ENCODE measurements at places on chromosomes 13 and 19. TPM values are rescaled to one million over a fixed set of nuclear protein-coding genes. Genes with fewer than 3 reads are reported as not detected.

GRCh38 chr13:26867451-26868091 is 107.0 kb upstream of the GPR12 start:
- peak; percentile 45 for DNase-seq
- peaks cover 4% of the 10 kb centered on the region for H3K27me3 ChIP-seq
- no peaks in the 10 kb centered on the region for H3K4me1 ChIP-seq

- H3K4me3 ChIP-seq, result no peak overlapping the region
- H3K27me3 ChIP-seq, result no peaks in the 10 kb centered on the region
- H3K27ac ChIP-seq, result no peak overlapping the region
- DNase-seq, result no peak
- H3K4me1 ChIP-seq, result no peaks in the 10 kb centered on the region
- no peaks in the 10 kb centered on the region for H3K36me3 ChIP-seq
These were observed 177.4 kb upstream of the UBL3 start for GRCh38 chr13:30027569-30028455.

- H3K4me3 ChIP-seq, result no peak overlapping the region
- H3K27me3 ChIP-seq, result no peaks in the 10 kb centered on the region
- peaks cover 15% of the 10 kb centered on the region for H3K4me1 ChIP-seq
These were observed 9.1 kb downstream of the ZNF610 start for GRCh38 chr19:52345162-52345561.

GRCh38 chr13:28744656-28745055 is 25.9 kb upstream of the SLC46A3 start:
- DNase-seq, result no peak
- no peaks in the 10 kb centered on the region for H3K27me3 ChIP-seq
- H3K4me3 ChIP-seq, result no peak overlapping the region
- H3K27ac ChIP-seq, result no peak overlapping the region

GRCh38 chr13:50668049-50668448 is 175.4 kb downstream of the DLEU7 start:
- H3K4me1 ChIP-seq, result no peaks in the 10 kb centered on the region
- no peak for DNase-seq
- no peaks in the 10 kb centered on the region for H3K27me3 ChIP-seq
- no peak overlapping the region for H3K27ac ChIP-seq
- no peak overlapping the region for H3K4me3 ChIP-seq
- no peaks in the 10 kb centered on the region for H3K36me3 ChIP-seq

DNA sequence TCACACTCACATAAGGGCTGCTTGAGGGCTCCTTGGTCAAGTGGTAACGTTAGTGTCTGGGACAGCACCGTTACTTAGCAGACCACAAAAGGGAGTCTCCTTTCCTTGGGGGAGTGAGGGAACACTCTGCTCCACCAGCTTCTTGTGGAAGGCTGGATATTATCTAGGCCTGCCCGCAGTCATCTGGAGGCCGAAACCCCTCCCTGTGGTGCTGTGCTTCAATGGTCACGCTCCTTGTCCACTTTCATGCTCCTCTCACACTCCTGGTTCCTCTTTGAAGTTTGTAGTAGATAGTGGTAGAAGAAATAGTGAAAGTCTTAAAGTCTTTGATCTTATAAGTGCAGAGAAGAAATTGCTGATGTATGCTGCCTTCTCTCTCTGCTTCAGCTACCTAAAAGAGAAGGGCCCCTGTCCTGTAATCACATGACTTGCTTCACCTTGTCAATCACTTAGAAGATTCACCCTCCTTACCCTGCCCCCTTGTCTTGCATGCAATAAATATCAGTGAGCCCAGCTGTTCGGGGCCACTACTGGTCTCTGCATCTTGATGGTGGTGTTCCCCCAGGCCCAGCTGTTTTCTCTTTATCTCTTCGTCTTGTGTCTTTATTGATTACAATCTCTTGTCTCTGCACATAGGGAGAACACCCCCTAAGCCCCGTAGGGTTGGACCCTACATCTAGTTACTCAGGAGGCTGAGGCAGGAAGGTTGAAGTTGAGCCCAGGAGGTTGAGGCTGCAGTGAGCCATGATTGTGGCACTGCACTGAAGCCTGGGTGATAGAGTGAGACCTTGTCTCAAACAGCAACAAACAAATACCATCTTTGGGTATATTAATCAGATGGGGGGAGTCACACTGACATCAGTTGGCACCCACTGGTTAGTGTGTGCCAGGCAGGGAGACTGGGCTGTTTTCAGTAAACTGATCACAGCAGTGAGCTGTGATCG is 11.6 kb upstream of the MZF1 start:
- no peak overlapping the region for H3K4me3 ChIP-seq
- H3K4me1 ChIP-seq, result peaks cover 7% of the 10 kb centered on the region
- H3K27ac ChIP-seq, result peak overlapping the region; percentile 63
- H3K36me3 ChIP-seq, result peaks cover 4% of the 10 kb centered on the region
- H3K27me3 ChIP-seq, result no peaks in the 10 kb centered on the region

- no peaks in the 10 kb centered on the region for H3K27me3 ChIP-seq
- peak; percentile 70 for DNase-seq
- no peak overlapping the region for H3K27ac ChIP-seq
- no peaks in the 10 kb centered on the region for H3K36me3 ChIP-seq
These were observed 9.7 kb upstream of the LENG8 start for GRCh38 chr19:54439174-54439851.

DNA sequence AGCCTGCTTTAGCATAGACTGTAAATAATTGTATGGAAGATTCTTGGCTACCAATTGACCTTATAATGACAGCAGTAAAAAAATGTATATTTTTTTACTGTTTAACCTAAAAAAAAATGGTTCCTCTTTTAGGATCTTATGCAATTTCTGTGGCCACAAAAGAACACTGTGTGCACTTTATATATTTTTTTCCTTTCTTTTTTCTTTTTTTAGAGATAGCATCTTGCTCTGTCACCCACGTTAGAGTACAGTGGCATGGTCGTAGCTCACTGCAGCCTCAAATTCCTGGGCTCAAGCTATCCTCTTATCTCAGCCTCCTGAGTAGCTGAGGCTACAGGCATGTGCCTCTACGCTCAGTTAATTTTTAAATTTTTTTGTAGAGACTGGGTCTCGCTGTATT is 6.1 kb downstream of the FLT3 start:
- H3K4me3 ChIP-seq, result no peak overlapping the region
- no peak overlapping the region for H3K27ac ChIP-seq
- H3K36me3 ChIP-seq, result no peaks in the 10 kb centered on the region
- peaks cover 59% of the 10 kb centered on the region for H3K27me3 ChIP-seq

DNA sequence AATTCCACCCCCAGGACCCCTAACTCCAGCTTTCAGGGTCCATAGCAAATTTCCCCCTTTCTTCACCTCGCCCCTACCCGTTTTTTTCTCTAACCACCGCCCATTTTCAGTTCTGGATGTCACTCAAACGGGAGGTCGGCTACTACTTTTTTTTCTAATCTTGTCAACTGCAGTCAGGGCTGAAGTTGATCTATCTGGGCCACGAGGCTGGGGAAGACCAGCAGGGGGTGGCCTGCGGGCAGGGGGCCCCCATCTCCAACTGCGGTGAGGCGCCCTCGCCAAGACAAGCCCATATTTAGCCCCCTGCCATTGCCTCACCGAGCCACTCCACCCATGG is 748 bp downstream of the LHFPL6 start:
- DNase-seq, result no peak
- H3K27me3 ChIP-seq, result peaks cover 15% of the 10 kb centered on the region

GRCh38 chr19:6274756-6275155 is 5.0 kb downstream of the MLLT1 start:
- H3K27ac ChIP-seq, result peak overlapping the region; percentile 91
- H3K36me3 ChIP-seq, result peaks cover 2% of the 10 kb centered on the region
- no peak overlapping the region for H3K4me3 ChIP-seq
- peaks cover 93% of the 10 kb centered on the region for H3K4me1 ChIP-seq
- no peak for DNase-seq

- peaks cover 55% of the 10 kb centered on the region for H3K27me3 ChIP-seq
- no peaks in the 10 kb centered on the region for H3K36me3 ChIP-seq
- H3K4me1 ChIP-seq, result no peaks in the 10 kb centered on the region
- no peak overlapping the region for H3K27ac ChIP-seq
- H3K4me3 ChIP-seq, result no peak overlapping the region
- DNase-seq, result no peak
These were observed 2.8 kb upstream of the IFNL2 start for GRCh38 chr19:39265321-39265916.

DNA sequence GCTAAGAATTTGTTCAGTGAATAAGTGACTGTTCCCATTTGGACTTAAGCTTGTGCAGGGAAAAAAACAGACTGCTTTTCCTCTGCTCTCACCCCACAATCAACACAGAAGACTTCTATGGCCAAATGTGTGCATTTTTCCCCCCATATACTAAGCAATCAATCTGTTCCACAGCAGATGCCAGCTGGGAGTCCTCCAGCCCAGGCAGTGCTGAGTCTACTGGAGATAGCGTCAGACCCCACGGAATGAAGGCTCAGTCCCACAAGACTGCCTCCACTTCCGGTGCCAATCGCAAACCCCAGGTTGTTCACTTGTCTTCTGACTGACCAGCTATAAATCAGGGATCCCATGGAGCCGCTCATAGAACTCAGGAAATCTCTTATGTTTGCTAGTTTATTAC is 69.5 kb upstream of the ANKRD10 start:
- DNase-seq, result peak; percentile 66
- no peaks in the 10 kb centered on the region for H3K36me3 ChIP-seq
- no peaks in the 10 kb centered on the region for H3K27me3 ChIP-seq
- no peak overlapping the region for H3K4me3 ChIP-seq
- no peaks in the 10 kb centered on the region for H3K4me1 ChIP-seq
- H3K27ac ChIP-seq, result no peak overlapping the region

GRCh38 chr19:45473682-45474605 is 6.1 kb downstream of the FOSB start:
- H3K27ac ChIP-seq, result no peak overlapping the region
- peaks cover 14% of the 10 kb centered on the region for H3K4me1 ChIP-seq
- DNase-seq, result peak; percentile 22
- no peak overlapping the region for H3K4me3 ChIP-seq

DNA sequence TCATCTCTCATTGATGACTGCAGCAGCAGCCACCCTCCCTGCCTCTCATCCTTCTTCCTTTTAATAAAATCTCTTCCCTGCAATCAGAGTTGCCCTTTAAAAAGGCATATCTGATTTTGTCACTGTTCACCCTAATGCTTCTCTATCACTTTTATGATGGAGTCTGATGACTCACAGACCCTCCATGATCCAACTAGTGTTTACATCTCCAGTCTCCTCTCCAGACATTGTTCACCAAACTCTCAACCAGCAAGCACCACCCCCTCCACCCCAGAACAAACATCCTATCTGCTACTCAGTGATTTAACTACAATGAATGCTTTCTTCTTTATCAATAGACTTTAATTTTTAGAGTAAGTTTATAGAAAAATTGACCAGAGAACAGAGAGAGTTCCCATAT is 59.5 kb downstream of the TNFSF11 start:
- no peaks in the 10 kb centered on the region for H3K36me3 ChIP-seq
- DNase-seq, result no peak
- H3K27ac ChIP-seq, result no peak overlapping the region
- no peaks in the 10 kb centered on the region for H3K27me3 ChIP-seq
- H3K4me1 ChIP-seq, result no peaks in the 10 kb centered on the region

DNA sequence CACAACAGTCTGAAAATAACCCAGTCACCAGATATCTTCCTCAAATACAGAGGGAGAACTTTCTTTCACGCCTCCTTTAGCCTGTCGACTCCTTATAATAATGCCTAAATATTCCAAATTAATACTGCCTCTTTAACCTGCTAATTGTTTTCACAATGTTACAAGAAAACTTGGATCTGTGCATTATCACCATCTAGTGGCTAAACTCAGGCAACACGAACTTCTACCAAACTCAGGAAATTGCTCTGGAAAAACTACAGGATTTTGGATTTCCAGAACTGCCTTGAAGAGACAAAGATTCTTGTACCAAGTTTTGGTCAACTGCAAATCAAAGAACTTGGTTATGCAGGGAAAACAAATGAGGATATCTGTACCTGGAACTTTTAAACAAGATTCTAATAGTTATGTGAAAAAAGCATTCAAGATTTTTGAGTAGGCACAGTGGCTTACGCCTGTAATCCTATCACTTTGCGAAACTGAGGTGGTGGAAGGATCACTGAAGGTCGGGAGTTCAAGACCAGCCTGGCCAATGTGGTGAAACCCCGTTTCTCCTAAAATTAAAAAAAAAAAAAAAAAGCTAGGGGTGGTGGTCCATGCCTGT is 10.8 kb downstream of the CLN5 start:
- no peak overlapping the region for H3K4me3 ChIP-seq
- peaks cover 13% of the 10 kb centered on the region for H3K4me1 ChIP-seq
- H3K27me3 ChIP-seq, result no peaks in the 10 kb centered on the region
- DNase-seq, result peak; percentile 28
- peaks cover 22% of the 10 kb centered on the region for H3K36me3 ChIP-seq
- H3K27ac ChIP-seq, result no peak overlapping the region

GRCh38 chr13:51838240-51838846 is 6.6 kb downstream of the TMEM272 start:
- peaks cover 4% of the 10 kb centered on the region for H3K4me1 ChIP-seq
- no peak overlapping the region for H3K4me3 ChIP-seq
- DNase-seq, result peak; percentile 50
- no peaks in the 10 kb centered on the region for H3K36me3 ChIP-seq
- H3K27me3 ChIP-seq, result no peaks in the 10 kb centered on the region

DNA sequence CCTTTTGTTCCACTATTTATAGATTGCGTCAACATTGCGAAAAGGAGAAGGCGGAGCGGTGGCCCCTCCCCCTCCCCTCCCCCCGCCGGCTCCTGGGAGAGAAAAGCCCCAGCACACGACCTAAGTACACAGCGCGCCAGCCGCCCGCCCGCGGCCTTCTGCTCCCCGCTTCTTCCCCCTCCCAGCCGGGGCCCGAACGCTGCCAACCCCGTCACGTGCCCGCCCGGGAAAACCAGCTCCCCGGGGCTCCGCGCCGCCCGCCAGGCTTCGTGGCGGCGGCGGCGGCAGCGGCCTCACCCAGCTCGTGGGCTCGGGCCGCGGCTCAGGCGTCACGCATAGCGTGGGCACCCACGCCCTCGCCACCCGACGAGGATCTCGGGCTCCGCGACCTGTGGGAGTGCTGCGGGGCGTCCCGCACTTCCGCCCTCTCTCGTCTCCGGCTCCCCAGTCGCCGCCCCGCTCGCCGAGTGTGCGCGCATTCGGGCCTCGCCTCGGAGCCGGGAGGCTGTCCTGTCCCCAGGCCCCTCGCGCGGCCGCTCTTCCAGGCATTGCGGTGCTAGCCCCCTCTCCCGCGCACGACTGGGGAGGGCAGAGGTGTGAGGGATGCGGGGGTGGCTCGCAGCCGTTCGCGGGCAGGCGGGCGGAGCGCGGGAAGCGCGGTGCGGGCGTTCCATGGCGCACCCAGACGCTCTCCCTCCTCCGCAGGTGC is 110.5 kb downstream of the KCNRG start:
- H3K27ac ChIP-seq, result peak overlapping the region; percentile 74
- H3K27me3 ChIP-seq, result peaks cover 76% of the 10 kb centered on the region
- peaks cover 10% of the 10 kb centered on the region for H3K4me1 ChIP-seq
- no peaks in the 10 kb centered on the region for H3K36me3 ChIP-seq
- DNase-seq, result peak; percentile 96

GRCh38 chr13:49481788-49482187 is 14.0 kb upstream of the PHF11 start:
- no peak for DNase-seq
- no peak overlapping the region for H3K27ac ChIP-seq
- no peak overlapping the region for H3K4me3 ChIP-seq
- no peaks in the 10 kb centered on the region for H3K4me1 ChIP-seq

GRCh38 chr13:106714271-106714982 is 146.5 kb upstream of the ARGLU1 start:
- no peaks in the 10 kb centered on the region for H3K4me1 ChIP-seq
- no peak overlapping the region for H3K27ac ChIP-seq
- no peaks in the 10 kb centered on the region for H3K36me3 ChIP-seq
- no peak overlapping the region for H3K4me3 ChIP-seq

ZNF681 gene
- total RNA-seq, result 2.7 TPM

SERPINE3 gene
- not detected for total RNA-seq

NLRP9 gene
- not detected for total RNA-seq

SHISA7 gene
- total RNA-seq, result not detected

C1QTNF9 gene
- not detected for total RNA-seq

SLC10A2 gene
- not detected for total RNA-seq

Data from cardiac muscle cell (in vitro differentiated cells and primary cell).